Esophagus mucosa (tissue), 1 donor: ENCODE measurements at places on chromosomes 5 and 9. TPM values are rescaled to one million over a fixed set of nuclear protein-coding genes. Genes with fewer than 3 reads are reported as not detected.

Gene SLC6A3
- 0.16 TPM for total RNA-seq

GRCh38 chr9:80326105-80326504 lies 754.3 kb downstream of the TLE4 start:
- no peak for ATAC-seq

GRCh38 chr9:69107771-69108170 lies 66.3 kb upstream of the TJP2 start:
- ATAC-seq = no peak

DNA sequence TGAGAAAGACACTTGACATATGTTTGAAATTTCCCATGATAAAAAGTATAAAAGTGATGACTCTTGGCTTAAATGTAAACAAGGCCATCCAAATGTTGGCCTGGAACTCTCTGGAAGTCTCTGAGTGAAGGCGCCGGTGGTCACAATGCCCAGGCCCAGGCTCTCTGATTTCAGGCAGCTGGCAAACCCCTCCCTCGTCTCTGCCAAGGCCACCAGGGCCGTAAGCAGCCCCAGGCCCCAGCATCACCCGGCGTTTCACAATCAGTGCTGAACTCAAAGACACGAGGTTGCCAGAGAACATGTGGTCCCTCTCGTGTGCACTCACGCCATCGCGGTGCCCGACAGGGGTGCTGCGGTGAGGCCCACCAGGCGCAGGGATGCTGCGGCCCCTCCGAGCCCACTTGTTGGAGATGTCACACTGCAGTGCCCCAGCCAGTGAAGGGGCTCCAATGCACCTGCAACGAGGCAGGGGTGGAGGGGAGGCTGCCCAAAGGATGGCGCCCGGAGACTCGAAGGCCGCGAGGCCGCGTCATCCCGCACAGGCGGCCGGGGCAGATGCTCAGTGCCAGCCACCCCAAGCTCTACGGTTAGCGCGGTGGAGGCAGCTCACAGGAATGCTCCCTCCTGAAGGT lies 15.0 kb downstream of the LPCAT1 start:
- ATAC-seq = no peak

DNA sequence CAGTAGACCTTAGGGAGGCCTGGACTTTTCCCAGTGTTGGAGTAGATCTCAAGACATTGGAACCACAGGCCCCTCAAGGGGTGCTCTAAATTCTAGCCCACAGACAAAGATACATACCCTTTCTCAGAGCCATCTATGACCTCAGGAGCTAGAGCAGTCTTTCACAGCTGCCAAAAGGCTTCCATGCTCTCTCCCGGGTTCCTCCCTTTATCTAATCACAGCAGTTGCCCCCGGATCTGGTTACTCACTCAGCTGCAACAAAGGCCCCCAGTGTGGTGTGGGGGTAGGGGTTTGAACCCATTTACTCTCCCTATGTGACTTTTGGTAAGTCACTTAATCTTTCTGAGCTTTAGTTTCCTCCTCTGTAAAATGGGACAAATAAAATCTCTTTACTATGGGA lies 27.0 kb downstream of the POU4F3 start:
- ATAC-seq = no peak

DNA sequence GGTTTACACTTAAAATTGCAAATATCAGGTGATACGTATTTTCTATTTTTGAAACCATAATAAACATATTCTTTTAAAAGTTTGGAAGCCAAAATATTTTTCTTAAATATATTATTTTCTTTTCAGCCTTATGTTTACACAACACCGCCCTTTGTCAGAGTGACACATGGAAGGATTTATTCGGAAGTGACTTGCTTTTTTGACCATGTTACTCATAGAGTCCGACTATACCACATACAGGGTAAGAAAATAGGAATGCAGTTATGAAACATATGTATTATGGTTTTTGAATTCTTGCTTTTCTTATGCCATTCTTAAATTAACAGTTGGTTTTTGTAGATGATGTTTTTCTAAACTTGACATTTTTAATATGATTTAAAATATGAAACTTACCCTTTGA lies 133.9 kb downstream of the MAN2A1 start:
- ATAC-seq = no peak

Gene LRRC26
- total RNA-seq = 1.6 TPM

DNA sequence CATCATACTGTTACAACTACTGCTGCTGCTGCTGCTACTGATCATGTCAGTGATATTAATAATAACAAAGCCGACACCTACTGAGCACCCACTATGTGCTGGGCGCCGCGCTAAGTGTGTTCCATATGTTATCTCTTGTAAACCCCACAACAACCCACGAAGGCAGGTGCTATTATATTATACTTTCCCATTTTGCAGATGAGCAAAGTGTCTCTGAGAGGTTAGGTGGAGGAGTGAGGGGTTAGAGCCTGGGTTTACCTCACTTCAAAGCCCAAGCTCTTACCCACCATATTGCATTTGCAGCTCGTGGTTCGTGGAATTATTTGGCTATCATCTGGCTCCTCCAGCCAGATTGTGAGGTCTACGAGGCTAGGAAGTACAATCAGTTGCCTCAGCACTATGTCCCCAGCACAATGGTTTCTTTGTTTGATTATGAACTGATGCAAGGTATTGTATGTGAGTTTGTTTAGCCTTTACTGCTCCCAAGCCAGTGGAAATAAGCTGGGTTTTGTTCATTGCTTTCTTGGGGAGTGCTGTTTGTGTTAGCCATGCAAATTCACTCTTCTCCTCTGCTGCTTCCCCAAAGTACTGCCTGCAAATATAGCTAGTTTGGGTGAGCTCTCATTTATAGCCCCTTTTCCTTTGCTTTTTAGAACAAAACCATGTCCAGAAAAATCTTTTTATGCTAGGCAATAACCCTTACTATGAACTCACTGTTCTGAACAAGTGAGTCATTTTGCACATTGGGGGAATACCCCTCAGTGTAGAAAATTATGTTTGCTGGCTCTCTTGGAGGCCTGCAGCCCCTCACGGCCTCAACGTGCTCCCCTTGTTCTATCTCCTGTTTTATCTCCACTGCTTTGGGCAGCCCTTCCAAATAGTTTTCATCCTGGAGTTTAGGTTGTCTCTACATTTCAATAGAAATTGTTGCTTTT lies 47.9 kb downstream of the ALG2 start:
- no peak for ATAC-seq

- peak; percentile 57 for ATAC-seq
Observed at GRCh38 chr9:127417131-127418036, 6.8 kb upstream of the ZNF79 start.

DNA sequence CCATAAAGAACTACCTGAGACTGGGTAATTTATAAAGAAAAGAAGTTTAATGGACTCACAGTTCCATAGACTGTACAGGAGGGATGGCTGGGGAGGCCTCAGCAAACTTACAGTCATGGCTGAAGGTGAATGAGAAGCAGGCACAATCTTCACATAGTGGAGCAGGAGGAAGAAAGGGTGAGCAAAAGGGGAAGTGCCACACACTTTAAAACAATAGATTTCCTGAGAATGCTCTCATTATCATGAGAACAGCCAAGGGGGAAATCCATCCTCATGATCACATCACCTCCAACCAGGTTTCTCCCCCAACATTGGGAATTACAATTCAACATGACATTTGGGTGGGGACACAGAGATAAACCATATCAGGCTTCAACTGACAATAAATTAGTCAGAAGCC lies 664.9 kb downstream of the TAF11L14 start:
- ATAC-seq = no peak

Gene IL3
- total RNA-seq = not detected

- ATAC-seq = peak; percentile 73
Observed at GRCh38 chr5:147234825-147235635, at the start of gene STK32A. STK32A (plus strand) TSS chr5:147235026; CDS start chr5:147239635, 4,609 bp downstream.

Gene CTNNAL1
- 8.8 TPM for total RNA-seq

- ATAC-seq = no peak
Observed at GRCh38 chr9:88537761-88538091, 2.7 kb downstream of the NXNL2 start.

Gene WWC1
- 18.5 TPM for total RNA-seq

GRCh38 chr5:132838516-132839282 lies 8.3 kb upstream of the SHROOM1 start:
- ATAC-seq = no peak

DNA sequence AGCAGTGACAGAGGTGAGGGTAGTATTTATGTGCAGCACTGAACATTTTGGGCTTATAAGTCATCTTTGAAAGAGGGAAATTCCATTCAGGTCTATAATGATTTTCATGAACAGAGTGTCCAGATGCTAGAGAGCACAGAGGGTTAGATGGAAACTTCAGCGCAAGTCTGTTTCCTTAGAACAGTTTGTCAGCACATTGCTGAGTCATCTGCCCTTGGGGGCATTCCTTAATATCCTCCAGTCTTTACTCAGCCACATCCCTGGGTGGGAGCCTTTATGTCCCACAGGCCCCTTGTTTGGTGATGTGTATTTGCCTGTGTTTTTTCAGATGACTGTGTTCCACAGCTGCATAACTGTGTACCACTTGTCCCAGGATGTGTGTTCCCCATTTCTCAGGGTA lies 138.5 kb upstream of the S1PR3 start:
- ATAC-seq = no peak

Gene CAMLG
- total RNA-seq = 15.7 TPM

GRCh38 chr5:159785656-159786055 lies 130.6 kb upstream of the ADRA1B start:
- ATAC-seq = no peak

DNA sequence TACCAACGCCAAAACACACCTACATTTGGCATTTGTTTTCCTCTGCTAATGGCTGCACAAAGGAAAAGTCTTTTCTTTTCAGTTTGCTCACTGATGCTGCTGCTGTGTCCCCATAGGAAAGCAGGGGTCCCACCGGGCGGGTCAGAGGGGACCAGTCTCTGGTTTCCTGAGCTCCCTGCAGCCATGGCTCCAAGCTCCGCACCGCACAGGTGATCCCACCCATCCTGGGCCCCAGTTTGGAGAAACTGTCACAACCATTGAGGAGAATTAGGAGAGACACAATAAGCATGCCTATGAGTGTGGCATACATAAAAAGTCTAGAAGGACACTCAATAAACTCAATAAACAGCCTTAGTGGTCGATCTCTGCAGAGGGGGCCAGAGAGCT lies 19.9 kb downstream of the MED10 start:
- ATAC-seq = no peak

Gene PCSK1
- total RNA-seq = 0.52 TPM

Gene PCDHA9
- 0.04 TPM for total RNA-seq

Gene IFNA13
- not detected for total RNA-seq

DNA sequence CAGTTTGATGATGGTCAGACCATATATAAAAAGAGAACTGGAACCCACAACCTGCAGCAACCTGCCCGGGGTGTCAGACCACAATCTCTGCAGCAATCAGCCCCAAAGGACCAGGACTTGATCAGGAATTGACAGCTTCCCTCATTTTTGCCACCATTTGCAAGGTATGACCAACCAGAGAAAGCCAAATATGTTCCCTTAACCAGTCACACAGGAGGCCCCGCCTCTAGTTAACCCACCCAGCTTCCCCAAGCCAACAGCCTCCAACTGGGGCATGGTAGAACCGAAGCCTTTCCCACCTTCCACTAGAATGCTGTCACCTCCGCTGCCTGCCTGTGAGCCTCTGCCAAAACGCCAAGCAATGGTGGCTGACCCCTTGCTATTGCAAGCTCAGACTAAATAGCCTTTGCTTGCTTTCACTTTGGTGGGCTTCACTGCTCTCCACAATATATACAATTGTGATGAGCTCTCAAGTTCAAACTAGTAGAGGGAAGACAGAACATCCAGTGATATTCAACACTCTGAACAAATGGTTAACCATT lies 86.3 kb downstream of the AK8 start:
- ATAC-seq = no peak

Gene SLC34A1
- 0.60 TPM for total RNA-seq

GRCh38 chr5:11491404-11492075 lies 412.7 kb downstream of the CTNND2 start:
- ATAC-seq = no peak

Gene NUTM2F
- total RNA-seq = not detected

Gene CCDC171
- 1.4 TPM for total RNA-seq

GRCh38 chr9:76403352-76403751 lies 9.1 kb upstream of the RFK start:
- peak; percentile 55 for ATAC-seq

GRCh38 chr9:88071331-88071730 lies 66.9 kb downstream of the SPATA31C2 start:
- no peak for ATAC-seq

Gene TRIM36
- total RNA-seq = 1.2 TPM

Gene DMRT3
- not detected for total RNA-seq

Gene ARID3C
- not detected for total RNA-seq
